ENCODE measurements at places on chromosomes 13 and 19.
A peak's percentile ranks its signal among the peaks of the same experiment; 100 is the strongest.

DNA sequence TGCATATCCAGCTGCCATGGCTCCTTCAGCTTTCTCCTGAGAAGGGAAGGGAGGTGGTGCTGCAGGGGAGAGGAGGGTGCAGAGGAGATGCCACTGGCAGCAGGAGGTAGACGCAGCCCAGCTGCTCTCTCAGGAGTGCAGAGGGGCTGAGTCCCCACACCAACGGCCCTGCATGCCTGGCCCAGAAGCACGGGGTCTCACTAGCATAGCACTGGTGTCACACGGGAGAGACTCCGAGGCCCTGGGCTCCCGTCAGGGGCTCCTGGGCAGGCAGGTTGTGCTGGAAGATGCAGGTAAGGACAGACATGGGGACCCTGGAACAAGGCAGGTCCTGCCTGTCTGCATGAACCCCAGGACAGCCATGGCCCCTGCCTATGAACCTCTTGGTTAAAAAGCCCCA is 80.1 kb downstream of the C1QTNF9 start:
- DNase-seq: no peak

- DNase-seq: peak; percentile 29
These were observed 5.8 kb downstream of the MLLT1 start for GRCh38 chr19:6273701-6274601.

DNA sequence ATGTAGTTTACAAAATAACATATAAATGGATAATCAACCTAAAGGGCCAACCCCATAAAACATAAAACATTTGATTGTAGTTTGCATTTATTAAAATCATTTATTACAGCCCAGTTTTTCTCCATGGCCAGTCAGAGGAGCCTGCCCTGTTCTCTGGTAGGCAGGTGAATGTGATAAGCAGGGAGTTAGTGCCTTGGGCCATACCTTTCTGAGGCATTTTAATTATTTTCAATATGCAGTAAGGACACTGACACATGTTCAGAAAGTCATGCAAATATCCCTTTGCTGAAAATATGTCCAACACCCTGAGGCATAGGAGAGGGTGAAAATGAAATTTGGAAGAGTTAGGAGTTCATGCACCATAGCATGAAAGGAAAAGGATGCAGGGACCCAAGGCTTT is 242.6 kb upstream of the EDNRB start:
- no peak for DNase-seq

- peak; percentile 45 for DNase-seq
These were observed at the start of gene IFI30 for GRCh38 chr19:18173572-18174288. Gene IFI30, plus strand, starts transcription at chr19:18173813. Its CDS starts 29 bp downstream, at chr19:18173842.

DNA sequence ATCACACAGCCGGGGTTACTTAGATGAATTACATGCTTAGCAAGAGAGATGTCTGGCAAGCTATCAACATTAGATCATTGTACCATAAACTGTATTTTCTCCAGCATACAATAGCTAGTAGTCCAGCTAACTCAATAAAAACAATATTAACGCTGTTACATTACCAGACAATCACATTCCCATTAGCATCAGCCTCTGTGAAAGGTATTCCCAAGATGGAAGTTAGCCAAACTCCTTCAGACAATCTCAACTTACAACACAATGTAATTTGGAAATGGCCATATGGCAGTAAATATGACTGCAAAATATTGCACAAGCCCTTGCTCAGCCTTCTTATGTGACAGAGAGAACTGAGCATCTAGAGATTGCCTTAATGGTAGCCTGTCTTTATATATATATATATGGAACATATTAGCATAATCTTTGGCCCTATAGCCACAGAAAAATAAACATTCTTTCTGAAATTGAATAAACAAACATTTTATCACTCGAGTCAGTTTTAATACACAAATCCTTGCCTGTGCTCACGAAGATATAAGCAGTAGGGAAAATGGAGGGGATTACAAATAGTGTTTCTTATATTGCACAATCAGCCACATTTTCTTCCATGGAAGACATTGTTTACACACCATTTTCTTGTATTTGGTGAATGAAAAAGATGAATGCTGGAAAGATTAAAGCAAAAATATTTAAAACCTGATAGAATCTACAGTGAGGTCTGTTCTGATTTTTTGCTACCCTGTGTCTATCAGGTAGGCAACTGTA is 1060.5 kb downstream of the DIAPH3 start:
- no peak for DNase-seq

- no peak for DNase-seq
These were observed 102.5 kb downstream of the COL4A2 start for GRCh38 chr13:110409581-110409992.
